ENCODE measurements at places on chromosomes 6 and 20.
A peak's percentile ranks its signal among the peaks of the same experiment; 100 is the strongest.

GRCh38 chr20:12698817-12699216, 310.0 kb upstream of the SPTLC3 start:
- DNase-seq: no peak

GRCh38 chr6:84349542-84349941, 122.1 kb upstream of the CEP162 start:
- DNase-seq: no peak

- no peak for DNase-seq
Observed at GRCh38 chr6:68741501-68742386, 106.7 kb downstream of the ADGRB3 start.

DNA sequence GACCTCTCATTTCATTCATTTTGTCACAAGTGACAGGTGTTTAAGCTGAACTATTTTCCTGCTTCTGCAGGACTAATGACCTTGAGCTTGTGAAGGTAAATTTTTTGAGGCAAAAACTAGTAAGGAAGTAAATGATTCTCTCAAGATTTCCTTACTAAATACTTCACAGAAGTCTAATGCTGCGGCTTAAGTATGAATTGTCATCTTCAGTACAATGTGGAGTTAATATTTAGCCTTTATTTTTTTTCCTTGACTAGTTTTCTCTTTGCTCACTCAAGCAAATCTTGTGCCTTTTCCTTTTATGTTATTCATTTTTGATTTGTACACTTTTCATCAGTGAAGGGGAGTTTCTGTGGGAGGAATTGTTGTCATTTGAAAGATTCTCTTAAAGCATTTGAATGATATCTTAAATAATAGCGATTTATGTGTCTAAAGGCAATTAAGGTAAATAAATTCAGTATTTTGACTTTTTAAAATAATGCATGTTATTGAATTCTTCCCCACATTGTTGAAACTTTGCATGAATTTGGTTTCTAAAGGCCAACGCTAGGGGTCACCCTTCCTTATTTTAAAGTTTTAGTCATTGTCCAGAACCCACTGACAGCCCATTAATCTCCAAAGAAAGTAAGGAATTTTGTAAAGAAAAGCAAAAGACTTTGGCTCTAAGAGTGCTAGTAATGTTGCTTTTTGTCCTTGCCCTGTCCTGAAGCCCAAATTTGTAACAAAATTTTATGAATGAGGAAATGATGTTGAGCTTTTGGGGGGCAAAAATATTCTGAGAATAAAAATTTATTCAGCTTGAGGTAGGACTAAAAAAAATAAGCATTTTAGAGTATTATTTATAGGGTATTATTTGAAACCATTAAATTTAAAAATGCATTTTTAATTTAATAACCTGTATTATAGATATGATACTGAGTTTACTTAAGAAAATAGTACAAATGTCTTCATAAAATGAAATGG, 157.4 kb upstream of the LAMA2 start:
- peak; percentile 5 for DNase-seq

DNA sequence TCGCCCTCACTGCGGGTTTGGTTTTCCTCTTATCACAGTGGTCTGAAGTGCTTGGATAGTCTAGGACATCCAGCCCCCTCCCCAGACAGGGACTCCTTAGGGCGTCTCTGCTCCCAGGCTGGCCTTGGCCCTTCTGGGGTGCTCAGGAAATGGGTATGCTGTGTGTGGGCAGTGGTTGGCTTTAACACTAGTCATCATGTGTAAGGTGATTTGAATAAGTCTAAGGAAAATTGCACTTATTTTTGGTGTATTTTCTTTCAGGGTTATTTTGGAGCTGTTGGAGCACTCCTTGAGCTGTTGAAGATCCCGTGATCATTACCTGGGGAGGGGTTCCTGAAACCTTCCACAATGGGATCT, 33.8 kb downstream of the PANK2 start:
- DNase-seq: no peak

DNA sequence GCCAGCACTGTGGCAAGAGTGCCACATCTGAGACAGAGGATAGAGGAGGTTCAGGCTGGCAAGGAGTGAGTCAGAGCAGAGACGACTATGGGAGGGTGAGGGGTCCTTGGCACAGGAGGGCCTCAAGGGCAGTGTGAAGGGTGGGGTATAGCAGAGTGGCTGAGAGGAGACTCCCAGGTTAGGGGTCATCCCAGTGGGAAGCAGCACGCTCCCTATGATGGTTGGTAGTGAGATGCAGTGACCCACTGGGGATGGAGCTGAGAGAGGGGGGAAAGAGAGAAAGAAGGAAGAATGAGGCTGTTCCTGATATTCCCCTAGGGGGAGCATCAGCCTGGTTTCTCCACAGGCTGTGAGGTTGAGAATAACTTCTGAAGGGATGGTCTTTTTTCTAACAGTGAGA, 97.3 kb downstream of the INSM1 start:
- no peak for DNase-seq

DNA sequence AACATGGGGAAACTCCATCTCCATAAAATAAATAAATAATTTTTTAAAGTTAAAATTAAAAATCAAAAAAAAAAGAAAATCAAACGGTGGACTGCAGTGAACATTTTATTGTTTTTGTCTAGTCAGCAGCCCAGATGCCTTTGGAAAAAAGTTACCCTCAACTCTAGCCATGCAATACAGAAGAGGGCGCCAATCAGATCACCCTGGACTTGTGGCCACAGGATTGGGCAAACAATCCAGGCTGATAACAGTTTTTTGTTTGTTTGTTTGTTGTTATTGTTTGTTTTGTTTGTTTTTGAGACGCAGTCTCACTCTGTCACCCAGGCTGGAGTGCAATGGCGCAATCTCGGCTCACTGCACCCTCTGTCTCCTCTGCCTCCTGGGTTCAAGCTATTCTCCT, 30.5 kb upstream of the NELFCD start:
- DNase-seq: no peak

GRCh38 chr6:46626228-46626909, 26.2 kb downstream of the CYP39A1 start:
- no peak for DNase-seq

- DNase-seq: no peak
Observed at GRCh38 chr20:60001108-60001507, 42.9 kb downstream of the CDH26 start.

DNA sequence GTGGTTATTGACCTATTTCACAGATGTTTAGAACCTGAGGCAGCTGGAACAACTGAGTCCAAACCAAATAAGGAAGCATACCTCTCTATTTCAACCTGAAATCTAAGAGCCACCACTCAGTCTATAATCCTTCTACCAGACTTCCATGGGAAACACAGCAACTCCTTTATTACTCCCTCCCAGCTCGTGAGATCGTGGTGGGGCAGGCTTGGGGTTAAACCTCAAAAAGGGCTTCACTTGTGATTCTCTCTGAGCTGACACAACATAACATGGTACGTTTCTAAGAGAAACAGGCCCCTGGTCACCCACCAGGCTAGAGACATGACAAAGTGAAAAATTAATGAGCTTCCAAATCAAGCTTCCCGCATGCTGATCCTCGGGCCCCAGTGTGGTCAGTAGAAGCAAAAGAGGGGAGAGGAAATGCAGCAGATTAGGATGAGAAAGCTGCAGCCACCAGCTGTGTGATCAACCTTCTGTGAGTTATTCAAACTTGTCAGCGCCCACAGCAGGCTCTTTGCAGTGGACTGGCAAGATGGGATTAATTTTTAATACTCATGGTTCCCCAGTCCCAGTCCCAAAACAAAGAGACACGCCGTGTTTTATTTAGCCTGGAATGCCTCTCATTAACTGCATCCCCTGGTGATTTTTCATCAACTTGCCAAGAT, 9.3 kb downstream of the PKHD1 start:
- no peak for DNase-seq

DNA sequence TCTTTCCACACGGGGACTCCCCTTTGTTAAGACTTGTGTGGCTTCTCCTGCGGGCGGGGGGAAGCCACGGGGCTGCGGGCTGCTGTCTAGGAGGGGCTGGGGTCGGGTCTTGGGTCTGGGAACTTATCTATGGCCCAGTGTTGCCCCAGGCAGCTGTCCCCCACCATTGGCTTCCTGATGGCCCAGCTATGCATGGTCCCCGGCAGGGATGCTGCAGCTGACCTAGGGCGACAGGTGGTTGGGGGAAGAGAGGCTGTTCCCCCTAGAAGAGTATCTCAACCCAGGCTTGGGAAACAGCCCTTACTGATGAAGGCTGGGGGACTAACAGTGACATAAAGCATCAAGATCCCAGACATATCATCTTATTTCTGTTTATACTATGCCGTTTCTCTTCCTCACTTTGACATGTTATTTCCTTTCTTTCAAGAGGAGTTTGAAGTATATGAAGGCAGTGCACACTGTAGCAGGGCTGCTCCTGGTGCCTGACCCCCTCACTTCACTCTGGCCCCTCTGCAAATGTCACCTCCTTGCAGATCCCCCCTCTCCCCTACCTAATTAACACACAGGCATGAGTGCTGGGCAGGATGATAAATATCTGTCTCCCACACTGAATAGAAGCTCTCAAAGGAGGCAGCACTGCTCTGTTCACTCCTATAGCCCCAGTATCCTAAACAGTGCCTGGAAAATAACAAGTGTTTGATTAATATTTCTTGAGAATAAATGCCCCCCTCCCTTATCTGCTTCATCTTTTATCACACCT, 87.0 kb downstream of the HIVEP2 start:
- peak; percentile 30 for DNase-seq

DNA sequence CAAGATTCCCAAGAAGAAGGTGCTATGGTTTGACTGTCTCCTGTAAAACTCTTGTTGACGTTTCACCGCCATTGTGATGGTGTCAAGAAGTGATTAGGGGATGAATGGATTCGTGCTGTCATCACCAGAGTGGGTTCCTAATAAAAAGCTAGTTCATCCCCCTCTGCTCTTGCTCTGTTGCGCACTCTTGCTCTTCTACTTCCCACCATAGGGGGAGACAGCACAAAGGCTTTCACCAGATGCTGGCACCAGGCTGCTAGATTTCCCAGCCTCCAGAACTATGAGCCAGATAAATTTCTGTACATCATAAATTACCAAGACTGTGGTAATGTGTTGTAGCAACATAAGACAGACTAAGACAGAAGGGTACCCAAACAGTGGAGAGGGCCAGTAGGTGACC, 21.6 kb upstream of the CCDC28A start:
- no peak for DNase-seq

- peak; percentile 42 for DNase-seq
Observed at GRCh38 chr6:165884813-165885765, 222.0 kb upstream of the PDE10A start.

DNA sequence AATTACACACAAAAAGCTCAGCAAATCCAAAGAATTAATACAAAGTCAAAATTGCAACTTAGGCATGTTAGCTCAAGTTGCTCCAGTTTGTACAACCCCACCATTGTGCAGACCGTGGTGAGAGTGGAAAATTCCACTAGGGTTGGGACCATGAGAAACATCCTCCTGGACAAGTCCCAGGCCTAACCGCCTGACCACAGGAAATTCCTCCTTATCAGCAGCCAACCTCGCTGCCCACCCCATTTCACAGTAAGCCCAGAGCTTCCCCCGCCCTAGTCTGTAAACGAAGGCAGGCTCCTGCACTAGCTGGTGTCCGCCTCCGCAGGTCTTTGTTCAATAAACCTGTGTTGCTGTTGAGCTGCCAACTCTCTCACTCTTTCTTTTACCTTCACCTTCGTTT, 1023.3 kb downstream of the EYS start:
- no peak for DNase-seq

- no peak for DNase-seq
Observed at GRCh38 chr20:45156713-45157112, 18.0 kb upstream of the PI3 start.

DNA sequence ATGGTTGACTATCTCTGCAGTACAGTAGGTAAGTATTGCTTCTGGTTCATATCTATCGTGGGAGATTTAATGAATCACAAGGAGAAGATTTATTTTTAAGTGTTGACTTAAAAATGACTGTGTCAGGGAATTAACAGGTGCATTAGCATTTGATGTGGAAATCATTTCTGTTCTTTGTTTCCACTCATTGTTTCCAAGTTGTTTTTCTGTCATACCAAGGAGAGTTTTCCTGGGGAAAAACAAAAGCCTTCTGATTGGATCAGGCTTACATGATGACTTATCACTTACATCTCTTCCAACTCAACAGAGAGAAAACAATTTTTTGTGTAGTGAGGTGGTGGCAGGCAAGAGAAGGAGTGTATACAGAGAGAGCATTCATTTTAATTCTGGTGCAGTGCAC, 686.4 kb downstream of the HTR1B start:
- DNase-seq: no peak

- no peak for DNase-seq
Observed at GRCh38 chr6:116812051-116812650, 16.7 kb downstream of the GPRC6A start.

- no peak for DNase-seq
Observed at GRCh38 chr6:87847135-87847829, 145.2 kb upstream of the AKIRIN2 start.

DNA sequence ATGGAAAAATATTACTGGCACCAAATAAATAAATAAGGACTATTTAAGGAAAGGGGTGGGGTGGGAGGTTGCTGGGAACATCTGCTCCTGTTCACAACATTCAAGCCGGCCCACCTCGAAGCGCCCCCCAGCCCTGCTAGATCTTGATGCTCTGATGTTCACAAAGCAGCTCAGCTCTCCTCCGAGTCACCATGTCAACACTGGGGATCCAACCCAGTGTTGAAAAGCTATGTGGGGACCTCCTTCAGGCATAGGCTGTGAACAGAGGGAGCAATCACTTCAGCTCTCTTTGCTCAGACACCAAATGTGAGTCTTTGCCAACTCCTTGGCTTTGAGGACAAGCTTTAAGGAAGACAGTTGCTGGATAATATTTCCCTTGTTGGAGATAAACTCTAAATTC, 176.8 kb upstream of the NT5E start:
- no peak for DNase-seq

GRCh38 chr6:127342946-127343808, at the start of gene ECHDC1:
Gene ECHDC1, minus strand, starts transcription at chr6:127343609. Its CDS starts 12,581 bp downstream, at chr6:127331028.
- peak; percentile 28 for DNase-seq

DNA sequence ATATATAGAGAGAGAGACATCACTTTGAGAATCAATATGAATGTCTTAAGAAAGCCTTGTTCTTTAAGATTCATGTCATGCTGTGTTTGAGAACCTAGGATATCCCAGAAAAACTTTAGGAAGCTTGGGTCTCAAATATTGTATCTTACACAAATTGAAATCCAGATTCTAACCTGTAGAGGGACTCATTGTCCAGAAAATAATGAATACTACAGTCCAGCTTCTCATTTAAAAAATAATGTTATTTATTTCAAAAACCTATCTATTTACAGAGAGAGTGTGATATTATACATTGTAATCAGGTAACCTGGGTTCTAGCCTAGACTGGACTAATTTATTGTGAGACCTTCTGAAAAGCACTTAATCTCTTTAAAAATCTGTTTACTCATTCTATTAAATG, 4.2 kb downstream of the RFX6 start:
- no peak for DNase-seq

GRCh38 chr20:11200423-11200822, 526.6 kb upstream of the JAG1 start:
- no peak for DNase-seq

All from T-helper 9 cell (primary cell).